ENCODE measurements at places on chromosomes 5 and 9. TPM values are rescaled to one million over a fixed set of nuclear protein-coding genes. Genes with fewer than 3 reads are reported as not detected.

- H3K36me3 ChIP-seq, result no peaks in the 10 kb centered on the region
- no peaks in the 10 kb centered on the region for H3K27me3 ChIP-seq
- DNase-seq, result no peak
Measured at GRCh38 chr5:92703976-92704375, 877.0 kb downstream of the NR2F1-AS1 start.

GRCh38 chr5:23991406-23991805 is 484.0 kb downstream of the PRDM9 start:
- H3K36me3 ChIP-seq, result no peaks in the 10 kb centered on the region
- H3K4me1 ChIP-seq, result no peaks in the 10 kb centered on the region

- peaks cover 35% of the 10 kb centered on the region for H3K36me3 ChIP-seq
- no peak overlapping the region for H3K4me3 ChIP-seq
- peak overlapping the region; percentile 53 for H3K27ac ChIP-seq
- peaks cover 61% of the 10 kb centered on the region for H3K4me1 ChIP-seq
Measured at GRCh38 chr5:80198399-80198798, 57.4 kb downstream of the SERINC5 start.

Gene MGAT1
- total RNA-seq, result 125 TPM
